Brain (organoid and tissue), 16 donors: ENCODE measurements at places on chromosomes 12 and 14. TPM values are rescaled to one million over a fixed set of nuclear protein-coding genes. Genes with fewer than 3 reads are reported as not detected.

Gene PPP1R1A
- polyA plus RNA-seq = 16.0 TPM

Gene TBC1D30
- polyA plus RNA-seq = 12.0 TPM

Gene KRT77
- not detected for polyA plus RNA-seq

Gene MAX
- 50.9 TPM for polyA plus RNA-seq

Gene IL31
- polyA plus RNA-seq = not detected

Gene KIF5A
- 127 TPM for polyA plus RNA-seq

Gene NINJ2
- polyA plus RNA-seq = 26.6 TPM

Gene CD163
- 7.8 TPM for polyA plus RNA-seq
